ENCODE measurements at places on chromosomes 7 and 10.
A peak's percentile ranks its signal among the peaks of the same experiment; 100 is the strongest.

DNA sequence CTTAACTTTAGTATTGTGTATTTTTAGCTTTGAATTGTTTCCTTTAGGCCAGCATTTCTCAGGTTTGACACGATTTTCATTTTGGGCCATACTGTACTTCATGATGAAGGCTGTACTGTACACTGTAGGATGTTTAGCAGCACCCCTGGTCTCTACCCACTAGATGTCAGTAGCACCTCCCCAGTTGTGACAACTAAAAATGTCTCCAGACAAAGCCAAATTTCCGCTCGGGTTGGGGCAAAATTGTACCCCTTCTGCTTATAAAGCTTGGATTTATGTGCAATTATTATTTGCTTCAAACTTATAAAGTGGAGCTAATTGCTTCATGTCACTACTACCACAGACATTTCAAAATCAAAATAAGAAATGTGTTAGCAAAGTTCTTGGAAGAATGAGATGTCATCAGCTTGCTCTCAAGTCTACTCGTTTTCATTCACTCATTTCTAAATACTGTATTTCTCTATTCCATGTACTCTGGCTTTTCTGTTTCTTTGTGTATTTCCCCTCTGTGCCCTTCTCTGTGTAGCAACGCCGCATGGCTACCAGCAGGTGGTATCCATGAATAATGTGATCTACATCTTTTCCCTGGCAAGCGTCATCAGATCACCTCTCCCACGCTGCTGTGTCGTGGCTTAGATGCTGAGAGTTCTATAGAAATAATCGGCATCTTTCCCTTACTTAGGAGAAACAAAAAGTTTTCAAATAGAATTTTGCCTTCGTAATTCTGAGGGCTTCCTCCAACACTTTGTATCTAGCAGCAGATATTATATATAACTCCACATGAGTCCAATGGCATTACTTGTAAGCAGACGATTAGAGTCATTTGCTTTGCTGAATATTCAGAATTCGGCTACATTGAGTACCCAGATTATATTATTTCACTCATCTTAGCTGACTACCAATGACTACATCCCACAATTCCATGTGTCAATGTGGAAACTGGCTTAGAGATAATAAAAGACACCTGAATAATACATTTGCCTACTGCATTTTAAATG lies 47.8 kb upstream of the CALCR start:
- no peak for DNase-seq

- no peak for DNase-seq
Measured at GRCh38 chr7:149293946-149294633, 32.1 kb downstream of the ZNF783 start.

- DNase-seq = no peak
Measured at GRCh38 chr10:95531058-95531809, 29.9 kb downstream of the SORBS1 start.

- no peak for DNase-seq
Measured at GRCh38 chr7:94053532-94053931, 49.4 kb upstream of the BET1 start.

DNA sequence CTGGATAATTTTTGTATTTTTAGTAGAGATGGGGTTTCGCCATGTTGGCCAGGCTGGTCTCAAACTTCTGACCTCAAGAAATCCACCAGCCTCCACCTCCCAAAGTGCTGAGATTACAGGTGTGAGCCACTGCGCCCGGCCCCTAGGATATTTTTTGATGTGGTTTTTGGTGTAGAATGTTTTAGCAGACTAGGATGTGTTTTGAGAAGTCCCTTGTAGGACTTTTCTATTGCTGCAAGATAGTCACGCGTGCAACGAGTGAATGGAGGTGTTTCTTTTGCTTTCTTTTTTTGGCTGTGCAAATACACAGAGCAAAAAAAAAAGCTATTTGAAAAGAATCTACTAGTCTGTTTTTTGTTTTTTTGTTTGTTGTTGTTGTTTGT lies 29.8 kb upstream of the KLF6 start:
- no peak for DNase-seq

DNA sequence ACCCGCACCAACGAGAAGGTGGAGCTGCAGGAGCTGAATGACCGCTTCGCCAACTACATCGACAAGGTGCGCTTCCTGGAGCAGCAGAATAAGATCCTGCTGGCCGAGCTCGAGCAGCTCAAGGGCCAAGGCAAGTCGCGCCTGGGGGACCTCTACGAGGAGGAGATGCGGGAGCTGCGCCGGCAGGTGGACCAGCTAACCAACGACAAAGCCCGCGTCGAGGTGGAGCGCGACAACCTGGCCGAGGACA lies 1.6 kb downstream of the VIM start:
- no peak for DNase-seq

- no peak for DNase-seq
Measured at GRCh38 chr10:91567815-91568214, 65.1 kb downstream of the PPP1R3C start.

GRCh38 chr10:32376771-32377170 lies 29.8 kb upstream of the EPC1 start:
- DNase-seq = no peak

- no peak for DNase-seq
Measured at GRCh38 chr10:112184379-112184778, 814 bp upstream of the GPAM start.

DNA sequence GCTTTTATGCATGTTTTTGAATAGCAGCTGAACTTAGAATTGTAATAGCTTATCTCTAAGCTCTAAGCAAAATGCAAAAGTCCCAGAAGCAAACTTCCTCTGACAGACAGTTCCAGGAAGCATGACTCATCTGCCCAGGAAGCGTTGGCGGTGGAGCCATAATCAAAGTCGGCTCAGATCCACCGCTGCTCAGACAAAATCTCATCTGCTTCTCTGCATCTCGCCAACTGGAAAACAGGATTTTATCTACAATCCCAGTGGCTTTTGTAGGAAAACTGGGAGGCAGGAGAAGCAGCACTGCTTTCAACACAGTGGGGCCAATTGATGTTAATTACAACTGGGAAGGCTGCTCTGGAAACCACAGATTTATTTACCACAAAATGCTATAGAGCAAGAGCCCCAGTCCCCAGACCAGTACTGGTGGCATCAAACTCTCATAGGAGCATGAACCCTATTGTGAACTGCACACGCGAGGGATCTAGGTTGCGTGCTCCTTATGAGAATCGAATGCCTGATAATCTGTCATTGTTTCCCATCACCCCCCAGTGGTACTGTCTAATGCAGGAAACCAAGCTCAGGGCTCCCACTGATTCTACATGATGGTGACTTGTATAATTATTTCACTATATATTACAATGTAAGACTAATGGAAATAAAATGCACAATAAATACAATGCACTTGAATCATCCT lies 99.9 kb downstream of the CUBN start:
- peak; percentile 73 for DNase-seq

- DNase-seq = peak; percentile 50
Measured at GRCh38 chr10:110008518-110009339, 945 bp downstream of the ADD3 start.

DNA sequence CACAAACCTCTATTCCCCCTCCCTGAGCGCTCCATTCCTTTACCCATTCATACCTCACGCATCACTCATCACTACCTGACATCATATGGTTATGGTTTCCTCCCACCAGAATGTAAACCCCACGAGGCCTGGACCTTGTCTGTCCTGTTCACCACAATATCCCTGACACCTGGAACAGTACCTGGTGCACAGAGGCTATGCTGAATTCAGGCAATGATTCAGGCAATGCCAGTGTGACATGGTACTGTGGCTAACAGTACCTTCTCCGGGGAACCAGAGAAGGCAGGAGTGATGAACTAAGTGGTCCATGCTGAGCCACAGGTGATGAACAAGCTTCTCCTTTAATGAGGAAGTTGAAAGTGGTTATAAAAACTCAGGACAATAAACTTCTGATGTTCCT lies 202.5 kb upstream of the PLXNA4 start:
- DNase-seq = no peak

DNA sequence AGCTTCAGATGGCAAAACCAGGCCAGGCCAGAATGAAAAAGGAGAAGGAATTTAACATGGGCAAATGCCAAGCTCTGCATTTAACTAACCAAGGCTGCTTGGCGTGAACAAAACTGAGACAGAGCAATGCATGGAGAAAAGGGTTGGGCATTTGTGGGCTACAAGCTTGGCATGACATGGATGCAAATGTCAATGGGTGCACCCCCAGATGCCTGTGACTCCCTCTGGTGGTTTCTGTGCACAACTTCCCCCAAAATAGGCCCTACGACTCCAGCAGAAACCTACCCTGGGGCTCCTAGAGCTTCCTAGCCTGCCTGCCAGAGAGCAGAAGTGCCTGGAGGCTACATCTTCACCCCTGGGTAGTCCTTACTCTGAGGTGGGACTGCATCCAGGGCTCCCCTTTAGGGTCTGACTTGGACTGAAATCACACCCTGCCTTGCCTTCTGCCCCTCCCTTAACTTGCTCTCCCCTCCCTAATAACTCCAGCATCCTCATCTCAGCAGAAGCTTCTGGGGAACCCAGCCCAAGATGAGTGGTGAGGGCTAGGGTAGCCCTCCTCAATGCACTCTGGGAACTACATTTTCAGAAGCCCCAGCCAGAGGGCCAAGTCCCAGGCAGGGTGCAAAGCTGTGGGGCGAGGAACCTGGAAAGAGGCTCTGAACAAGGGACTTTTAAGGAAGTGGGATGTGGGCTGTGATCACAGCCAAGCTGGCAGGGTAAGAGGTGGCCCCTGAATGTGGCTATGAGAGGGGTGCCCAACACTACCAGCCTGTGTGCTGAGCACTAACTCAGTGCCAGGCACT lies 11.3 kb downstream of the GPRIN2 start:
- no peak for DNase-seq

- no peak for DNase-seq
Measured at GRCh38 chr7:22173685-22174573, 183.0 kb downstream of the RAPGEF5 start.

DNA sequence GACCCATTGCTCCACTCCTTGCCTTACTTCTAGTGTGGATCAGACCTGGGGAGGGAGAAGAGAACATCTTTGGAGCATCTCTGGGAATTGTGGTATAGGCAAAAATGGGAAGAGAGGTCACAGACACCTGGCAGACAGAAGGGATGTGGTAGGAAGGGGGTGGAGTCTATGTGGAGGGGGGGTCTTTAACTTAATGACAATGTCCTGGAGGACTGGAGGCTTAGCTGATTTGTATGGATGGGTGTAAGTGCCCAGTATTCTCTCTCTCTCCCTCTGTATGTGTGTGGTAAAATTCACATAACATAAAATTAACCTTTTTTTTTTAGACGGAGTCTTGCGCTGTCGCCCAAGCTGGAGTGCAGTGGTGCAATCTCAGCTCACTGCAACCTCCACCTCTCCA lies 3.1 kb upstream of the LDB1 start:
- DNase-seq = no peak

DNA sequence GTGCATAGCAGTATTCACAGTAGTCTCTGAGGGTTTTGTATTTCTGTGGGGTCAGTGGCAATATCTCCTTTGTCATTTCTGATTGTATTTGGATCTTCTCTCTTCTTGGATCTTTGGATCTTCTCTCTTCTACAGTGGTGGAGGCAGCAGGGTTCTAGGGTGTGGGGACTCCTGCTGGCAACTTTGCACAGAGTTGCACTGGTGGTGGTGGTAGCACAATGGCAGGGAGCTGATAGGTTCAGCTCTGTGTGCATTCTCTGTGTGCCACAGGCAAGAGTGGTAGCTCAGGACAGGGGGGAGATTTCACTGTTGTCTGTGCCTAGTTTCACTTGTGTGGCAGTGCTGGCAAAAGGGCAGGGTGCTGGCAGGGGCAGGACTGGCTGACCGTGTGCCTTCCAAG lies 35.1 kb upstream of the PRSS37 start:
- no peak for DNase-seq

GRCh38 chr10:93198401-93199131 lies 124.9 kb downstream of the CYP26A1 start:
- no peak for DNase-seq

- DNase-seq = no peak
Measured at GRCh38 chr10:17747883-17748550, 4.0 kb upstream of the TMEM236 start.

GRCh38 chr7:65325793-65326432 lies 47.7 kb upstream of the ZNF92 start:
- no peak for DNase-seq

GRCh38 chr10:6300106-6300783 lies 97.5 kb downstream of the PFKFB3 start:
- DNase-seq = peak; percentile 59

GRCh38 chr10:1084011-1084950 lies 28.1 kb downstream of the WDR37 start:
- DNase-seq = no peak

- DNase-seq = no peak
Measured at GRCh38 chr10:28940158-28940888, 263.0 kb downstream of the BAMBI start.

DNA sequence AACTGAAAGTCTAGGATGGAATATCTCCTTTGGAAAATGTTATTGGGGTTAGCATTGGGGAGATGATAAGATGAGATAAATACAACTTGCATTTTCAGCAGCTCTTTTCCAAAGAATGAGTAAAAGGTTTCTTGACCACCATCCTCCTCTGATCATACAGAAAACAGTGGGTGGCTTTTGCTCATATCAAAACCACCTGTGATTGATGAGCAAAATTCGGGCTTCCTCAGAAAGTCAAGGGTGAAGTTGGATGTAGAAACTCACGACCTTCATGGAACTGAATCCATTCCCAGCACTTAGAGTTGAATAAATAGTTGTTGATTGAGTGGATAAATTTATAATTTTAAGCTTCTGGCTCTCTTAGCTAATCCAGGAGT lies 158.4 kb downstream of the DNAJB6 start:
- DNase-seq = no peak

GRCh38 chr7:127850195-127850594 lies 181.0 kb downstream of the LRRC4 start:
- DNase-seq = no peak

- DNase-seq = no peak
Measured at GRCh38 chr7:142669074-142669654, 80.1 kb upstream of the PRSS1 start.

GRCh38 chr10:113978802-113979201 lies 64.9 kb upstream of the ADRB1 start:
- no peak for DNase-seq

GRCh38 chr7:130047831-130048230 lies 3.3 kb downstream of the ZC3HC1 start:
- DNase-seq = no peak

DNA sequence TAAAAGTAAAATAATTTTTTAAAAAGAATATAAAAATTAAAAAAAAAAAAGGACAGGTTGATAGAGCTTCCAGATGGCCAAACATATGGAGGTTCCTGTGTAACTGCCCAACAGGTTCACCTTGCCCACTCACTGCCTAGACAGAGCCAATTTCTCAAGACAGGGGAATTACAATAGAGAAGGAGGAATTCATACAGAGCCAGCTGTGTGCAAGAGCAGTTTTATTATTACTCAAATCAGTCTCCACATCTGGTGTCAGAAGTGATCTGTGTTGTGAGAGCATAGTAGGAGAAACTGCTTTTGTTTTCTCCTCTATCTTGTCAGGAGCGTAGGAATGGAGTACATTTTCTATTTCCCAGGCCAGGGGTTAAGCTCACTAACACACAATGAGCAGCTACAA lies 31.0 kb downstream of the C7orf33 start:
- DNase-seq = no peak

- DNase-seq = no peak
Measured at GRCh38 chr7:151381348-151382078, 28.3 kb downstream of the WDR86 start.

- no peak for DNase-seq
Measured at GRCh38 chr7:85061456-85061855, 125.4 kb downstream of the SEMA3D start.

Measured in right forelimb (tissue), 1 donor.